ENCODE measurements at places on chromosomes 16 and 17.

DNA sequence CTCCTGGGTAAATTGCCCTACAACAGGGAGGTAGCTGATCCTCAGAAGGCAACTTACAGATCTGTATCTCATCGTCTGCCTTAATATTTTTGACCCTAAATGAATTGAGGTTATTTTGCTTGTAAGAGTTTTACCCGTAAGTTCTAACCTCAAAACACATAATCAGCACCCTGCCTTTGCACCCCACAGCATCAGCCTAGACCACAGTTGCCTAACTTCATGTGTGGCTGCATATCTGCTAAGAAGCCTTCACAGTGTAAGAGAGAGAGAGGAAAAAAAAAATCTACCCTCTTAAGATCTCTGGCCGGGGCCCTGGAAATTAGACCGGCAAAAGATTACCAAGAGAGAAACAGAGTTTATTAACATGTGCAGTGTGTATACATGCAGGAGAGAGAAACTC, 76.9 kb downstream of the ARHGAP44 start:
- no peak for DNase-seq

GRCh38 chr17:29193146-29193545, 12.9 kb upstream of the MYO18A start:
- no peak for DNase-seq

DNA sequence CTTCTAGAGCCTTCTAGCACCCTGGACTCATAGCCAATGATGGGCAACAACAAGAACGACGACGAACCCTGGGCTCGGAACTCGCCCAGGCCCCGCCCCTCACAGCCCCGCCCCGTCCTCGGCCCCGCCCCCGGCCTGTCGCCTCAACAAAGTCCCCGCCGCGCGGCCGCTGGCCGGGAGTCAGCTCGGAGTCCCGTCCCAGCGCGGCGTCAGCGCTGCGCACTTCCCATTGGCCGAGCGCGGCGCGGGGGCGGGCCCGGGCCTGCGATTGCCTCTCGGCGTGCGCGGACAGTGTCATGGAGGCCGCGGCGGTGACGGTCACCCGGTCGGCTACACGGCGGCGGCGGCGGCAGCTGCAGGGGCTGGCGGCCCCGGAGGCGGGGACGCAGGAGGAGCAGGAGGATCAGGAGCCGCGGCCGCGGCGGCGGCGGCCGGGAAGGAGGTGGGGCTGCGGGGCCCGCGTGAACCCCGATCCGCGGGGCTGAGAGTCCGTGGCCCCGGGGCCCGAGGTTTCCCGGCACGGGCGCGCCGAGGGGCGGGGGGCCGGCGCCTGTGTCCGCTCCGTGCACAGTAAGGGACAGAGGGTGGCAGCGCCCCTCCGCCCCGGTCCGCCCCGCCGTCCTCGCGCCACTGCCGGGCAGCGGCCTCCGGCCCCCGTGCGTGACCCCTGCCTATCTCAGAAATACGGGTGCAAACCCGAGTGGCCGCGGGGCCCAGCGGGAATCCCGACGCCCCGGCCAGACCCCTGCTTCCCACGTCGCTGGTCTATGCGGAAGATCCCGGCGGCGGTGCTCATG, at the start of gene ENGASE:
Gene ENGASE (plus strand): TSS at position 176 of the 797 bp plus-strand sequence. CDS start 121 bp downstream, at position 297.
- peak; percentile 96 for DNase-seq

GRCh38 chr16:11742093-11742535, 543 bp downstream of the TXNDC11 start:
- peak; percentile 67 for DNase-seq

- no peak for DNase-seq
Observed at GRCh38 chr16:82260212-82260795, 90.3 kb upstream of the MPHOSPH6 start.

GRCh38 chr16:78916928-78917545, 683.5 kb downstream of the MAF start:
- DNase-seq = no peak

- peak; percentile 48 for DNase-seq
Observed at GRCh38 chr17:29390851-29391631, 878 bp downstream of the TAOK1 start.

- no peak for DNase-seq
Observed at GRCh38 chr17:73389411-73389810, 77.6 kb upstream of the CDC42EP4 start.

DNA sequence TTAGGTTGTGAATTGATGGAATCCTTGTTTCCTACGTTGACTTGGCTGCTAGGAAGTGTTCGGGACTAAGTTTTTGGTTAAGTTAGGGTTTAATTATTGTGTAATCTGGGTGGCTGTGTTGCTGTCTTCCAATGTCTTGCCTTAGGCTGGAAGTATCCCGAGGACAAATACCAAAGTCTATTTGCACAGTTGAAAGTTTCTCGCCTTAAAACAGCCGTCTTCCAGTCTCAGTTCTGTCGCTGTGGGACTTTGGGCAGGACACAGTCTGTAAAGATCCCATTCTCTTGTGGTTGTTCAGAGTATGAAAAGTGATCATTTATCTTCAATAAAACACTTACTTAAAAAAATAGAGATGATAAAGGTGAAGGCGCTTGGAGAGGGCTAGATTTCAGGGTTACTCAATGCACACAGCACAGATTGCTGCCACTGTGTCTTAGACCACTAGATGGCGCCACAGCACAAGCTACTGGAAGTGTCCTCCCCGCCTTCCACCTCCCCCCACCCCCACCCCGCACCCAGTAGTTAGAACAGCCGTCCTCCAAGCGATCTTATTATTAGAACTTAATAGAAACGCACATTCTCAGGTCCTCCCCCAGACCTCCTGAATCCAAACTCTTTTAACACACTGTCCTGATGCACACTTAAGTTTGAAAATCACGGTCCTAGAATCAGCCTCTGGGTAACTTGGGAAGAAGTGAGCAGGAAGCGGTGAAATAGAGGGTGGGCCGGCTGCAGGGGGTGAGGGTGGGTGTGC, 45.8 kb downstream of the AKAP1 start:
- DNase-seq = peak; percentile 74

DNA sequence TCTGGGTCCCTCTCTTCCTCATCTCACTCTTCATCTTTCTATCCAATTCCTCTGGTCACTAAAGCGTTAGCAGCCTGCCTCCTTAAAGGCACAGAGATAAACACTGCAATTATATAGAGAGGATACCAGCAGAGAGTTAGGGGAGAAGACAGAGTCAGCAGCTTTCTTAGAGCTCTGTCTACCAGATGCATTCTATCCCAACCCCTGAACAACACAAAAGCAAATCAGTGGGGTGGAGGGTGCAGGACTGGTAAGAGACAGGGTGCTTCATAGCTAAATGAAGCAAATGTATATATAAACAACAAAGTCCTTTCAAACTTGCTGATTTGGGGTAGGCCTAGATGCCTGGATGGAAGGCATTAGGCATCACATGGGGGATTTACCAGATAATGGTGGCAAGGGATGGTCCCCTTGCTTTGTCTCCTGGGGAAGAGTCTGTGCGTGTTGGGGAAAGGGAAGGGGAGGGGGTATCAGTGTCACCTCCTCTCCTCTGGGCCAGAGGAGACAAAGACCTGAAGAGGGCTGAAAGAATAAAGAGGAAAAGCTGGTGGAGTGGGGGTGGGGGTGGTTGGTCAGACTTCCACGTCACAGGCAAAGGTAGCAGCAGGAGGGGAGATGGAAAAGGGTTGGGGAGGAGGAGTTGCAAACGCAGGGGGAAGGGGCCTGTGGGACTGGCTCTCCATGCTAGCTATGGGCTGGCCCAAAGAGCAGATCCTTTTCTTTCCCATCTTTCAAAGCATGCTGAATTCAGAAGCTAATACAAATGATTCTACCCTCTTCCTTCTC, 12.0 kb downstream of the HOXB4 start:
- no peak for DNase-seq

- DNase-seq = no peak
Observed at GRCh38 chr17:52524096-52524637, 365.7 kb upstream of the CA10 start.

DNA sequence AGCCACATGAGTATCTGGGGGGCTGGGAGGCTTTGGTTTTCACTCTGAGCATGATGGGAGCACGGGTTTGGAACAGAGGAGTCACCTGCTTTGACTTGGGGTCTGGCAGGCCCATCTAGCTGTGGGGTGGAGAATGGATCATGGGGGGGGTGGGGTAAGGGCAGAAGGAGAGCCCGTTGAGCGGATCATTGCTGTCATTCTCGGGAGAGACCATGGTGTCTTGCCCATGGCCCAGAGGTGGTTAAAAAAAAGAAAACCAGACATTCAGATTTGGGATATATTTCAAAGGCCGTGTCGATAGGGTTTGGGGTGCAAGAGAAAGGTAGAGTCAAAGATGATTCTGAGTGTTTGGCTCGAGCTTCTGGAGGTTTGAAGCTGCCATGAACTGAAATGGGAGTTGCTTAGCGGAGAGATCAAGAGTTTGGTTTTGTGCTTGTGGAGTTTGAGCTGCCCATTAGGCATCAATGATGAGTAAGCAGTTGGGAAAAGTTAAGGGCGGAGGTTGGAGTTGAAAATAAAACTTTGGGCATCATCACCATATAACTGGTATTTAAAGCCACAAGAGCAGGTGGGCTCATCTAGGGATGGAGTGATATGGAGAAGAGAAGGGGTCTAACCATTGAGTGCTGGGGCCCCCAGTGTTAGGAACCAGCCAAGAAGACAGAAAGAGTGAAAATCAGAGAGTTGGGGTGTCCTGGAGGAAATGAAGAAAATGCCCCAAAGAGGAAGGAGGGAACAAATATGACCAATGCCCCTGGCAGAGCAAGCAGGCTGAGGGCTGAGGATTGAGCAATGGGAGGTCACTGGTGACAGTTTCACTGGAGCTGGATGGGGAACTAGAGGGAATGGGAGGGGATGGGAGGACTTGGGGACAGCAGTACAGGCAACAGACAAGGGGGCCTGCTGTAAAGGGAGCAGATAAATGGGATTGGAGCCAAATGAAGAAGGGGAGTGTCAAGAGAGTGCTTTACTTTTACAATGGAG, 1.9 kb downstream of the NOD2 start:
- DNase-seq = peak; percentile 82

GRCh38 chr16:30677931-30678585, 19.8 kb downstream of the FBRS start:
- DNase-seq = no peak

- DNase-seq = no peak
Observed at GRCh38 chr17:64057701-64058263, 37.3 kb upstream of the ICAM2 start.

GRCh38 chr16:88504489-88505404, 51.7 kb downstream of the ZFPM1 start:
- peak; percentile 85 for DNase-seq

DNA sequence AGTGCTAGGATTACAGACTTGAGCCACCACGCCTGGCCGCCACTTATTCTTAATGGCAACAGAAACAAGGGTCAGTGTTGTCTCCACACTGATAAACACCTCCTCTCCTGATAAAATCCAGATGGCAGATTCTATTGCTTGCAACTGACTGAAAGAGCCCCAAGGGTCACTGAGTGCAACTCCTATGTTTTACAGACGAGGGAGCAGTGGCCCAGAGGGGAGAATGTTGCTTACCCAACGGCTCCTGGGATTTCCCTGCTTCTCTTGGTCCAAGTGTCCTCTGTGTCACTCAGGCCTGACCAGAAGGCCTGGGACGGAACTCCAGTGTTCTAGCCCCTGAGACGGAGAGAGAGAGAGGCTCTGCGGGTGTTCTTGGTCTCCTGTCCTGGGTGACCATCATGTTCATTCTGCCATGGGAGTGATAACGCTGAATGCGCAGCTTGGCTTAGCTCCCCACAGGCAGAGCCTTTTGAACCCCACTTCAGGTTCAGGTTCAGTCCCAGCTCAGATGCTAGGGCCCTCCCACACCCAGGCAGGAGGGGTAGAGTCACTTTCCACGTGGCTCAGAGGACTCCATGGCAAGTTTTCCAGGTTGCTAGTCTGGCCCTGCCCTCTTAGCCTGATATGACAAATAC, 77.3 kb upstream of the NLRP1 start:
- DNase-seq = no peak

GRCh38 chr17:40124279-40125141, 2.7 kb downstream of the MSL1 start:
- no peak for DNase-seq

DNA sequence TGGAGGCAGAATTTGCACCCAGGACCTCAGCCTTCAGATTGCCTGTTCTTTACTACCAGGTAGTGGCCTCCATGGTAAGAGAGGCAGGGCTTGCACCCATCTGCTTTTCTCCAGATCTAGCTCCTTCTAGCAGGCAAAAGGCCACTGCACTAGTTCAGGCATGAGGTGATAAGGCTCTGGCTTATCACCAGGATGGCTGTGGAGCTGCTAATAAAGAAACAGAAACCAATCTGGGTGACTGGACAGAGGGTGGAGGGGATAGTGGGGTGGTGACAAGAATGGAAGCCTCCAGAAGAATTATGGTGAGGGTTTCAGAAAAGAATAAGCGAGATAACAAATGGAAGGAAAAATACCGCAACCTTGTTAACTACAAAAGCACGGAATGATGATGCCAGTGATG, 15.5 kb upstream of the SUPT4H1 start:
- DNase-seq = no peak

DNA sequence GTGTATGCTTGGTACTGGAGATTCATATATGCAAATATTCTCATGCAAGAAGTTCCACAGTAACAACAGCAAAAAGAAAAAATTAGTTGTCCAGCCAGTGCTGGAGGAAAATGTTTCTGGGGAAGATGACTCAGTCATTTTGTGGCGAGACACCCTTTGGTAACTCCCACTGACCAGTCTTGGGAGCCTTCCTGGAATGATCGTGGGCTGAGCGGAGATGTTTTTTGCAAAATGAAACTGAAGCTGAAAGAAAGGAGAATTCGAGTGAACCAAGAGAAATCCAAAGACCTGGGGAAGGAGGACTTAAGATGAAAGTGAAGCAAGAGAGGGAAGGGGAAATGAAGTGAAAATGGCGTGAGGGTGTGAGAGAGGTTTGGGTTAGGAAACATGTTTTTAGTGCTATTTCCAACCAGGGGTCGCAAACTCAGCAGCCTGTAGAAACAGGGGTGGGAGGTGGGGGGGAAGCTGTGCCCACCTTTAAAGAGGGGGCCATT, 5.2 kb downstream of the ITPRIPL2 start:
- DNase-seq = no peak

DNA sequence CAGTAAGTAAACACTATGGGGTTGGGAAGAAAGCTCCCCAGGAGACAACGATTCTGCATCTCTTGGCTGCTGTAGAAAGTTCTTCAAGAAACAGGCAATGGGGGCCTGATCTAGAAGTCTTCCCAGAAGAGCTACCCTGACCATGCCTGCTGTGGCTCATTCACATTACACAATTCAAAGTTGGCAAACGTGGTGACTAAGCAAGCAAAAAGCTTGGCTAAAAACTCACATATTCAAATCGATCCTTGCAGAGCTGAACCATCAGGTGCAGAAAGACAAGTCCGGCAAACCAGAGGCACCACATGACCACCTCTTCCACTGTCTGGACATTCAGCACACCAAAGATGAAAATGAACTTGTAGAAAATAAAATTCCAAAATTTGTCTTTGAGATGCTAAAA, 16.1 kb downstream of the AMFR start:
- DNase-seq = peak; percentile 75

- no peak for DNase-seq
Observed at GRCh38 chr16:56988161-56988947, 1.0 kb upstream of the NLRC5 start.

GRCh38 chr16:87324411-87325275, 7.5 kb upstream of the C16orf95 start:
- DNase-seq = no peak

- DNase-seq = no peak
Observed at GRCh38 chr16:86355531-86355930, 154.8 kb upstream of the FOXF1 start.
